Muscle of back (tissue), 13 donors: ENCODE measurements at places on chromosomes 13 and 19. TPM values are rescaled to one million over a fixed set of nuclear protein-coding genes. Genes with fewer than 3 reads are reported as not detected.

DNA sequence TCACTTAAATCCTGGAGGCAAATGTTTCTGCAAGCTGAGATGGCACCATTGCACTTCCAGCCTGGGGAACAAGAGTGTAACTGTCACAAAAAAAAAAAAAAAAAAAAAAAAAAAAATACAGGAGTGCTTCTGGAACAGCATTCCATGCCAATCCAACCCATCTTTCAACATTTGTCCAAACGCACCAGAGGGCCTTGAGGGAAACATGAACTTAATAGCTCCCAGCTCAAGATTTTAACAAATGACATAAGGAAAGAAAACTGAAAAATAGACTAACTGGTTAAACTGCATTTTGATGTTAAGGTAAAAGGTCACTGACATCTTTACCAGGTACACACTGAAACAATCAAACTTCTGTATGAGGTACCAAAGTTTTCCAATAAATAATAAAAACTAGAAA lies 47.7 kb upstream of the ZNF83 start:
- no peak for DNase-seq

DNA sequence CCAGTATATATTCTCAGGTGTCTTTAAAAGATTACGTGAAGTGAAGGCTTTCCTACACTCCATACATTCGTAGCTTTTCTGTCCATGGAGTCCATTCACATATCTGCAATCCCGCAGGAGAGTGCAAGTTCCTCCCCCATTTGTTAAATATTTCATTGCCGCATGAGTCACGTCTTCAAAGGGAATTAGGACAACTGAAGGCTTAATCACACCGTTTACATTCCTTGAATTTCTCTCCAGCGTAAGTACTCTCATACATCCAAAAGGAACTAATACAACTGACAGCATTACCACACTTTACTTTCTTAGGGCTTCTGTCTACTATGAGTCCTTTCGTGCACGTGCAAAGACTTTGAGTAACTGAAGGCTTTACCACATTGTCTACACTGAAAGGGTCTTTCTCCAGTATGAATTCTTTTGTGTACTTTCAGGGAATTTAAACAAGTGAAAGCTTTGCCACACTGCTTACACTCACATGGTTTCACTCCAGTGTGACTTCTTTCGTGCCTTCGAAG lies 29.0 kb upstream of the ZNF564 start:
- DNase-seq: no peak

- no peak for DNase-seq
Observed at GRCh38 chr13:26054896-26055295, 3.1 kb upstream of the SHISA2 start.

Gene PTPRH
- 0.71 TPM for polyA plus RNA-seq

Gene CDX2
- polyA plus RNA-seq: 0.07 TPM
